ENCODE measurements at places on chromosomes 2 and 18.

GRCh38 chr2:96549967-96550786, 13.6 kb downstream of the ARID5A start:
- peak; percentile 67 for DNase-seq

DNA sequence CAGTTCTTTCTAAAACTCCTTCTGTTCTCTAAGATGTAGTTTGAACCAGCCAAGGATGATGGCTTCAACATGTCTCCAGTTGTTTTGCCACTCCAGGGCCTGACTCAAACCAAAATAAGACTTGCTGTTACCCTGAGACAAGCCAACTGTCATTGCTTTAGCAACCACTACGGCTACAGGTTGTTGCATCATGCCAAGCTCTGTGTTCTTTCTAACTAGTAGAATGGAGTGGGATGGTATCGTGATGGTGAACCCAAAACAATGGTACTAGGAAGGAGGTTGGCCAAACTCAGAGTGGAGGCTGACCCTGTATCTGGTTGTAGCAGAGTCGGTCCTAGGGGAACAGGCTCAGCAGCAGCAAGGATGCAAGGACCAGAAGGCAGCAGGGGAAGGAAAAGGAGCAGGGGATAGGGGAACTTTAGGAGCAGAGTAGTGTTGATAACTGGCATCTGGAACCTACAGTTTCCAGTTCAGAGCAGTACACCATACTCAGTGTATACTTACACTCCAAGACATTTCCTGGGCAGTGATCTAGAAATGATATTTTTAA, 51.6 kb downstream of the PDK1 start:
- DNase-seq, result no peak

DNA sequence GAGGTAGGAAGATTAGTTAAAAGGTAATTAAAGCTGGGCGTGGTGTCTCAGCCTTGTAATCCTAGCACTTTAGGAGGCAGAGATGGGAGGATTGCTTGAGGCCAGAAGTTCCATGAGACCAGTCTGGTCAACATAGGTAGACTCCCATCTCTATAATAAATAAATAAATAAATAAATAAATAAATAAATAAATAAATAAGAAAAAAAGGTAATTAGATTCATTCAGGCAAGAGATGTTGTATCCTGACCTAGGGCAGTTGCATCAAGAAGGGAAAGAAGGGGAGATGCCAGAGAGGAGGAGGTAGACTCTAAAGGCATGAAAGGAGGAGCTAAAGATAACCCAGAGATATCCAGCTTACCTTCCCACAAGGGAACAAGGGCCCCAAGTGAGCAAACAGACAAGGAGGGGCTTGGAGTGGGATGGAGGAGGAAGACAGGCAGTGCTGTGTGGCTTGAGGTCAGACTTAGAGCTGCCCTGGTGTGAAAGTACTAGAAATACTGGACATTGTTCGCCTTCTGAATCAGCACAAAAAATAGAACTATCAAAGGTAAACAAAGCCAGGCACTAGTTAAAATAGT, 7.4 kb upstream of the RAB1A start:
- no peak for DNase-seq

GRCh38 chr2:230594286-230594840, 118.3 kb upstream of the CAB39 start:
- no peak for DNase-seq

GRCh38 chr2:241228860-241229516, 40.5 kb downstream of the ANO7 start:
- DNase-seq, result no peak

- DNase-seq, result no peak
Measured at GRCh38 chr2:122451040-122451439, 695.6 kb downstream of the TSN start.
